ELR (cell line): ENCODE measurements at places on chromosomes 2 and 18.

DNA sequence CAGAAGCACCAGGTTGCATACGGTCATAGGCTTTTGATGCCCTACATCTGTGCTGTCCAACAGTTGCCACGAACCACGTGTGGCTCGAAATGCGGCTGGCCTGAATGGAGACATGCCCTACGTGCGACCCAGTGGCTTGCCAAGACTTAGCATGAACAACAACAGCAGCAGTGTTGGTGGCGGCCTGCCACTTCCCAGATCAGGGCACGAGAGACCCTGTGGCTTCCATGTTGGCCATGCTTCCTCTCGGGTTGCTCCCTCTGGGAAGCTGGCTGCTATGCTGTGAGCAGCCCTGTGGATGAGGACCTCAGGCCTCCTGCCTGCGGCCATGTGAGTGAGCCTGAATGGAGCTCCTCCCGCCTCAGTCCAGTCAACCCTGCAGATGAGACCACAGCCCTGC, 212.3 kb downstream of the HDAC4 start:
- DNase-seq, result no peak

- DNase-seq, result no peak
These were observed 152.0 kb downstream of the GALNT14 start for GRCh38 chr2:30986231-30986580.

DNA sequence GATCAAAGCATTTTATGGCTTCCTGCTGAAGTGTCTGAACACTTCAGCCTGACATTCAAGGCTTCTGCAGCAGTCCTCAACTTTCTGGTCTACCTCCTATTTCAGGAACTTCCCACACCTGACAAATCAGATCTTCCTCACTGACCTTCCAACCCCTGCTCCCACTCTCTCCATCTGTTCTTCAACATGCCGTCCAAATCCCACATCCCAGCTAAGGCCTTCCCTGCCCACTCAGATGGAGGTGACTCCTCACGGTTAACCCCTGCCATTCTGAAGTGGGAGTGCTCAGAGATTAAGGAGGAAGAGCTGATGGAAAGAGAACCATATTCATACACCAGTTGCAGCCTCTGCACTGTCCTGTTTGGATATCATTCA, 104.8 kb downstream of the POLR1A start:
- no peak for DNase-seq

- DNase-seq, result no peak
These were observed 43.4 kb downstream of the KIAA1328 start for GRCh38 chr18:36872329-36872728.

DNA sequence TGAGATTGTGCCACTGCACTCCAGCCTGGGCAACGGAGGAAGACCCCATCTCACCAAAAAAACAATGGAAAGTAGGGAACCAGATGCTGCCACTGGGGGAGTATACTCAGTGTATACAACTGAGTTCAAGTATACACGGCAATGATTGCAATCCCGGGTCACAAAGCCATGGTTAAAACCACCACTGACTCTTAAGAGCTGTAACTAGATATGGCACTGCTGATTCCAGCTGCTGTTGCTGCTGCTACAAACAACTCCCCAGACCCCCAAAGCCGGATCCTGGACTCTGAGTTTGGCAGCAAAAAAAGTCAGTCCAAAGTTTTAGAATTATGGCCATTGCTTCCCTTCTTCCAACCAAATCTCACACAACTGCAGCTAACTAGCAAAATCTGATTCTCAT, 43.7 kb upstream of the COX7A2L start:
- no peak for DNase-seq

- DNase-seq, result peak; percentile 45
These were observed 96.3 kb upstream of the RASGRP3 start for GRCh38 chr2:33380001-33380609.

DNA sequence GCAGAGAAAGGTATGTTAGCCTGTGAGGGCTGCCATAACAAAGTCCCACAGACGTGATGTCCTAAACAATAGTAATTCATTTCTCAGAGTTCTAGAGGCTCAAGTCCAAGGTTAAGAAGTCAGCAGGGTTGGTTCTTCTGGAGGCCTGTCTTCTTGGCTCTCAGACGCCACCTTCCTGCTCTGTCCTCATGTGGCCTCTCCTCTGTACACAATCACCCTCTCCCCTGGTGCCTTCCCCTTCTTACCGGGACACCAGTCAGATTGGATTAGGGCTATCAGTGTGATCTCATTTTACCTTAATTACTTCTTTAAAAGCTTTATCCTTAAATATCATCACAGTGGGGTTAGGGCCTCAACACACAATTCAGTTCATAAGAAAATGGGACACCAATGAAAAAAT, 860.5 kb downstream of the RNF144A start:
- DNase-seq, result no peak

- no peak for DNase-seq
These were observed 428.9 kb downstream of the LPIN1 start for GRCh38 chr2:12175323-12175722.

DNA sequence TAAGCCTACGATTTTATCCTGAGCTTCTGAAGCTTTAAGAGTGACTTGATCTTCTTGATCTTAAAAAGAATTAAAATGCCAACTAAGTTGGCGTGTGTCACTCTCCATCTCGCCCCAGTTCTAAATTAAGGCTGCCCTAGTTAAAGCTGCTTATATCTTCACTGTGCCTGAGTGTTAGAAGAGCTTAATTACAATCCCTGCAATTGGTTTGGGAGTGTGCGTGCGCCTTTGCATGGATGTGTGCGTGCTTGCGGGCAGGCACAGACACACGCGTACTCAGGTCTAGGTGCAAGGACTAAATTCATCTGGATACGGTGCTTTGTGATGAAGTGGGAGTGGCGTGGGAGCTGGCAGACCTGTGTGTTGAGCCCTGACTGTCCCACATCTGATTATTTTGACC, 201.5 kb downstream of the FAM210A start:
- DNase-seq, result no peak

GRCh38 chr18:23166891-23167541, 31.7 kb downstream of the CABLES1 start:
- no peak for DNase-seq

DNA sequence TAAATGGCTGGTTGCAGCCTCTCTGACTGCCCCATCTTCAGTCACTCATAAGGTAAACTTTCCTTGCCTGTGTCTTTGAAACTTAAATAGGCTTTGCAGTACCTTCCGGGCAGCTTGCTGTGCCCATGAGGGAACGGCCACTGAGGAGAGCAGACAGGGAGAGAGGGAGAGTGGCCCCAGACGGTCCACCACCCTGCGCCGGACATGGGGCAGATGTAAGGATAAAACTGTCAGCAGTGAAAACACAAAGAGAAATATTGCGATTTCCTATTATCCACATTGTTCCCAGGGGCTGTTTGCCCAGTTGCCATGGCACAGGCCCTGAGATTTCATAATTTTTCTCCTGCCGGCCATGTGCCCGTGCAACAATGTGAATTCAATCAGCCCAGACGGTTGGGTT, 265.9 kb upstream of the SALL3 start:
- no peak for DNase-seq

- no peak for DNase-seq
These were observed 86.1 kb downstream of the L3MBTL4 start for GRCh38 chr18:6328621-6329010.

DNA sequence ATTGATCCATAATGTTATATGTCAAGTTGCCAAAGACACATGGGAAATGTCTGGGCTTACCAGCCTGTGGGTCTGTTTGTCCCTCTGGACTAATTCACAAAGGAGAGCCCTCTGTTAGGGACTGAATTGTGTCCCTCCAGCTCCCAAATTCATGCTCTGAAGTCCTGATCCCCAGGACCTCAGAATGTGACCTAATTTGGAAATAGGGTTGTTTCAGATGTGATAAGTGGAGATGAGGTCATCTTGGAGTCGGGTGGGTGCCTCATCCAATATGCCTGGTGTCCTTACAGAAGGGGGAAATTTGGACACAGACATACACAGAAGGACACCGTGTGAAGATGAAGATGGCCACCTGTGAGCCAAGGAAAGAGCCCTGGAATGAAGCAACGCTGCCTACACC, 41.4 kb upstream of the ROCK2 start:
- no peak for DNase-seq

DNA sequence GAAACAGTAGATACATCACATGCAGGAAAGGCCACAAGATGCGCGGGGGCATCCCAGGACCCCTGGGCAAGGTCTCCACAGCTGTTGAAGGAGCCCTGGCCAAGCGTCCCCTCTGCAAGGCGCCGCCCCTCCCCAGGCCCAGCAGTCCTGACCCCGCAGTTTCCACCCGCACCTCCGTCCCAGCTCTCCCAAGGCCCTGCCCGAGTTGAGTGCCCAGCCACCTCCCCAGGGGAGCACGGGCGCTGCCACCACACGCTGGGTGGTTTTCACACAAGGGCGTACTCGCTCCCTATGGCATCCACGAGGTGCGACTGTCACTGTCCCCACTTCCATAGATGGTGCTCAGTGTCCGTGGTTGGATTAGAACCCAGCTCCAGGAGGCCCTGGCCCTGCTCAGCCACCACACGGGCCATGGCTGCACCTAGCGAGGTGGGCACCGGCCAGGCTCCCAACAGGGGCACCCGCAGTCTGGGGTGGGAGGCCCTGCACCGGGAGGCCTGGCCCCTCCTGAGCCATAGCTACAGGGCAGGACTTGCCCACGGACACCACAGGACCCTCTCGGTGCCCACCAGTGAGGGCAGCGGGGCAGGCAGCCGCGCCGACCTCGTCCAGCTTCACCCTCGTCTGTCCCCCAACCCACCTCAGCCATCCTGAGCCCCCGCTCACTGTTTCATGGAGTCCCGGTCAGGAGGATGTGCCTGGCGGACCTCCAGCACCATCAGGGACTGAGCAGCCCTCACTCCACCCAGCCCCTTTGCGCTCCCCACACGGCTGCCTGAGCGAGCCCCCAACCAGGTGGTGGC, 36.0 kb downstream of the KIF1A start:
- DNase-seq, result no peak

GRCh38 chr2:202034249-202035088, 814 bp downstream of the FZD7 start:
- peak; percentile 70 for DNase-seq

DNA sequence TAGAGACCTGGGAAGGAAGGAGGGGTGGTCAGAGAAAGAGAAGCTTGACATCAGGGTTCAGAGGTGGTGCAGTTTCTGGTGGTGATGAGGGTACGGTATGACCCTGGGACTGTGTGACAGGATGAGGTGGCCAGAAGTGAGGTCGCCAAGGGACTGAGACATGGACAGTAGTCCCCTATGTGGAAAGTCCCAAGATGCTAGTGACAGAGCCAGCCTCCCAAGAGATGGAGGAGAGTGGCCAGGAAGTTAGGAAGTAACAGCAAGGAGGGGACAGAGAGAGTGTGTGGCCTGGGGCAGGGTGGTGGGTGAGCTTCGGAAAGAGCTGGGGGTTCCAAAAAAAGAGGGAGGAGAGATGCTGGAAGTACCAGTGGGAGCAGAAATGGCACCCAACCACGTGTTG, 66.0 kb downstream of the SMAD7 start:
- DNase-seq, result no peak

- no peak for DNase-seq
These were observed 43.7 kb upstream of the CHRNA1 start for GRCh38 chr2:174807931-174808330.

- no peak for DNase-seq
These were observed 367.3 kb upstream of the SALL3 start for GRCh38 chr18:78612318-78612717.

- DNase-seq, result no peak
These were observed 260.0 kb downstream of the GULP1 start for GRCh38 chr2:188551671-188552070.

DNA sequence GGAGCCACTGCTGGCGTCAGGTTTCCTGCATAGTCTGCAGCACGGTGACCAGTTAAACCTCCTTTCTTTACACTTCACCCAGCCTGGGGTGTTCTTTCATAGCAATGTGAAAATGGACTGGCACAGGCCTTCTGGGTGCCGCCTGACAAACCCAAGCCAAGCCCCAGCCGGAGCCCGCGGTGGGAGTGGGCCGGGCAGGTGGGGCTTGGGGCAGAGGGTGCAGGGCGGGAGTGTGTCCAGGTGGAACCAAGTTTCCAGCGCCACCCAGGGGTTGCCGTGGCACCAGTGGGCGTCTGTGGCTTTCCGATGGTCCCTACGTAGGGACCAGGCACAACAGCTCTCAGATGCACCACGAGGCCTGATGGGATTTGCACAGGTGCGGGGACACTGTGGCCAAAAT, 75.8 kb downstream of the RTP5 start:
- DNase-seq, result no peak

GRCh38 chr2:67037655-67038054, 359.5 kb upstream of the ETAA1 start:
- DNase-seq, result no peak

DNA sequence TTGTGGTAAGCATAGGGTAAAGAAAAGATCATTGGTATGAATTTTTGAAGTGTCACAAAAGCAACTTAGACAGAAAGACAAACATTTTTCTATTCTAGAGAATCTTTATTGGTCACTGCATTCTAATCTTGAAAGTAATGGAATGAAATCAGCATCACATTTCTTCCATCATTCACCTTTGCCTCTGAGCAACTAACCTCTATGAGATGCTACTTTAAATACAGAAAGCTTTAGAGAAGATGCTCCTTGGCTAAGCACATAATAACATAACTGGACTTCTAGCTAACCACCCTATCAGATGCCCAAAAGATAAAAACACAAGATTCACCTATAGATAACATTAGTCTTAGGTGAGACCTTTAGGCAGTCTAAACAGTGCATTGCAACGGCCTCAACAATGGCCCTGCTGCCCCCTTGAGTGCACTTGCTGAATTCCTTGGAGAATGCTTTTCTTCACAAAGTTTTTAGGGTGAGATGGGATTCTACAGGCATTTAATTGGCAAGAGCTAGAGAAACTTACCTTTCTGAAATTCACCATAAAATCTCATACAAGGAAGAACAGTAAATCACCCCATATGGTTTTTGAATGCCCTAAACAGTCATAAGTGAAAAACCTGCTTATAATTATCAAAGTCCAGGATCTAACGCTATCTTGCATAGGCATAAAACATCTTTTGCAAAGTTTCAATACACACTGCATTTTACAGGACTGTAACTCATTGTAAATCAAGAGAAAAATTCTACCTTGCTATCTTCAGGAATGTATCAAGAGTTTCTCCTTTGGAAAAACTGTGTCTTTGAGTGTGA, 791.3 kb upstream of the CHAC2 start:
- DNase-seq, result peak; percentile 48

DNA sequence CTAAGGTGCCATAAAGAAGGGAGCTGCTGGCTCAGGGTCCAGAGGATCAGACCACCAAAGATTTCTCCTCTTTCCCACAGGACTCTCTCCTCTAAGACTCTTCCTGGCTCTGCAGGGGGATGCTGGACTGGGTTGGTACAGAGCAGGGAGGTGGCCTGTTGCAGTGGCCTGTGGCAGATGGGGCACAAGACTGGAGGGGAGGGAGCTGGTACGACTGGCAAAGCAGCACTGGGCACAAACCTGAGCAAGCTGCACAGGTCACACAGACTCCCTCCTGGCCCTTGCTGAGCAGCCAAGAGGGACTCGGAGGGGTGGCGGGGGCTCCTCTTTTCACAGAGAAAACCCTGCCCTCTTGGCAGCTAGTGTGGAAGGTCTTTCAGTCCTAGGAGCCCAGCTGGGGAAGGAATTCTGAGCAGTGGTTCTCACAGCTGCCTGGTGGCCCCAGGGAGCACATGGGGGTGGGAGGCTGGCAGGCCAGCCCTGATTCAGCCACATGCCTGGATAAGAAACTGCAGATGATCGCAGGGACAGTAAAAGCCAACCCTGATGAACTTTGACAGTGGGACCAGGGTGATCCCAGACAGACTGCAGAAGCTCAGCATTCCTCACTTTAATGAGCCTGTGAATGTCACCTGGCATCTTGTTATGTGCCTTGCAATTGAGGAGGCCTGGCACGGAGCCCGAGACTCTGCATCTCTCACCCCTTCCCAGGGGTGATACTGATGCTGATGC, 32.5 kb upstream of the ACAA2 start:
- DNase-seq, result no peak

GRCh38 chr2:112073875-112074274, 18.8 kb downstream of the TMEM87B start:
- DNase-seq, result peak; percentile 34

- DNase-seq, result no peak
These were observed 26.4 kb downstream of the SKA1 start for GRCh38 chr18:50401295-50401694.
